ENCODE measurements at places on chromosomes 2 and 18. TPM values are rescaled to one million over a fixed set of nuclear protein-coding genes. Genes with fewer than 3 reads are reported as not detected.

DNA sequence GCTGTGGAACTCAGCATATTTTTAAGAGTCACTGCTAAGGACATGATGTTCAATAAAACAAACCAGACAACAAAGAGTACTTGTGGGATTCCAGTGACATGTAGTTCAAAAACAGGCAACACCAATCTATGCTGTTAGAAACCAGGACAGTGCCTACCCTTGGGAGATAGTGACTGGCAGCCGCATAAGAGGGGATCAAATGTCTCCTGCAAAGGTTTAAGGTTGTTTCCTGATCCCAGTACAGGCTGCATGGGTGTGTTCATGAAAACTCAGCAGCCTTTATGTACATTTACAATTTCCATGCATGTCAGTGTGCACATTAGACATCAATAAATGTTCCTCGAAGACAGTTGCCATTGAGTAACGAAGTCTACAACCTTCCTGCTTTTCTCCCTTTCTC, 183.8 kb downstream of the PID1 start:
- DNase-seq: no peak

DNA sequence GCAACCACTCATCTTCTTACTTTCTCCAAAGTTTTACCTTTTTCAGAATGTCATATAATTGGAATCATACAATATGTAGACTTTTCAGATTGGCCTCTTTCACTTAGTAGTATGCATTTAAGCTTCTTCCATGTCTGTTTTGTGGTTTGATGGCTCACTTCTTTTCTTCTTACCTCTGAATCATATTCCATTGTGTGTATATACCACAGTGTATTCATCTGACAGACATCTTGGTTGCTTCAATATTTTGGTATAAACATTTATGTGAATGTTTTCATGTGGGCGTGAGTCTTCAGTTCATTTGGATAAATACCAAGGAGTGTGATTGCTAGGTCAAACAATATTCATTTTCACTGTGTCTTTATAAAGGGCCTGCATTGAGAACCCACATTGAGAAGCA, 136.1 kb upstream of the NOSTRIN start:
- DNase-seq: no peak

DNA sequence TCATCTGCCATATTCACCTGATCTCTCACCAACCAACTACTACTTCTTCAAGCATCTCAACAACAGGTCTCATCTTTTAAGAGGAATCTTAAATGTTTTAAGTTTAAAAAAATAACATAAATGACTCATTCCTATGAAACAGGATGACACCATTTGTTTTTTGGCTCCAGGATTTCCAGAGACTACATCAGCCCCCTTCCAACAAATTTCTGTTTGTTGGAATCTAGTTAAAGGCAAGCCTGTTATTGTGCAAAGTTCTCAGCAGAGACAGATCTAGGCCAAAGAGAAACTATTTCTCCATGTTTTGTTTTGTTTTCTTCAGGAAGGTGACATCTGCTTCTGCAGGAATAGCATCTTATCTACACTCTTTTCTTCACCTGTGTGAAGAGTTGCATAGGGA, 204.8 kb upstream of the SH3BP4 start:
- no peak for DNase-seq

GRCh38 chr18:53261241-53261640, 921.2 kb downstream of the DCC start:
- no peak for DNase-seq

GRCh38 chr2:75041731-75042600, 83.5 kb downstream of the POLE4 start:
- DNase-seq: no peak

- DNase-seq: no peak
These were observed 40.2 kb upstream of the SKA1 start for GRCh38 chr18:50334546-50335152.

GRCh38 chr18:59916746-59917145, 16.9 kb downstream of the PMAIP1 start:
- DNase-seq: no peak

DNA sequence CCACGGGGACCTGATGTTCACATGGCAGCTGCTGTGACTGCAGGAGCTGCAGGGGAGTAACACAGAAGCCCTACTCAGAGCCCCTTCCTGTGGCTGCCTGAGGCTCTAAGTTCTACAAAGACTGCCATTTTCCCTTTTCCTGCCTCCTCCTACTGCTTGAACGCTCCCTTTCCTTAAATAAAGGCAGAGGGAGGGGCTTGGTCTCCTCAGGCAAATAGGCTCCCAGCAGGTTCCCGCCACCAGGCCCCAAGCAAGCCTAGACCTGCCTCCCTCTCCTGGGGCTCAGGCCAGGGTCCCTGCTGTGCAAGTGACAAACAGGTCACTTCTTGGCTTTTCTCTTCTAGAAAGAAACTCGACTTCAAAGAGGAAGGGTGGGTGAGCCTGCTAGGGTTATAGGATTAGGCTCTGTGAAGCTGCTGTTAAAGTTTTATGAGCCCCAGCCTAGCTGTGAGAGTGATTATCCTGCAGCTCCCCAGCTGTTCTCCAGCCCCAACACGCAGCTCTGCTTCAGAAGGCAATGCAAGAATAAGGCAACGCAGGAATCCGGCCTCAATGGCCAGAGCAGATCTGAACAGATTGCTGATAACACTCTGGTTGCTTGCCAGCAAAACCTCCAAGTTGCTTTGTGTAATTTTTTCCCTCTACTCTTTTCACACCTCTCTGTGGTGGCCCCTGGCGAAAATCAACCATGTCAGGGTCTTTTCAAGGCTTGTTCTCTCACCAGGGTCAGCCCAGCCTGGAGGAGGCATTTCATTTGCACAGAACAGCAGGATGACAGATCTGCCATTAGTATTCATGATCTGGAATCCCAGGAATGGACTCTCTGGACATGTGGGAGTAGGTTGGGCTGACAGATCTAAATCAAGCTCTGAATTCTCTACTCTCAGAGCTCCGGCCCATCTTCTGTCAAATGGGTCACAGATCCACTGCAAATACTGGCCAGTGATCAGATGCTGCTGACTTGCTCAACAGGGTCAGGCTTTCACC, 71.3 kb downstream of the MRO start:
- no peak for DNase-seq

- DNase-seq: no peak
These were observed 24.1 kb downstream of the ODC1 start for GRCh38 chr2:10424051-10424450.

DNA sequence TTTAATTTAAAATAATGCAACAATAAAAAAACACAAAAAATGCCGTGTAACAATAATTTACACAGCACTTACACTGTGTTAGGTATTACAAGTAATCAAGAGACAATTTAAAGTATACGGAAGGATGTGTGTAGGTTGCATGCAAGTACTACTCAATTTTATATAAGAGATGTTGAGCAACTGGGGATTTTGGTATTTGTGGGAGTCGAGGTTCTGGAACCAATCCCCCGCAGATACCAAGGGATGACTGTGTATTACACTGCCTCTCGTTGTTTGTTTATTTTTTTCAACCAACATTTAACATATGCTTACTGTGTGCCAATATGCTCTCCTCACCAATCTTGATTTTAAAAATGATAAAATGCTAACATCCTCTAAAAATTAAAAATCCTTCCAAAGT, 24.8 kb downstream of the MAP3K2 start:
- no peak for DNase-seq

GALNT14 gene
- not detected for total RNA-seq

CLHC1 gene
- total RNA-seq: 5.5 TPM

REG1B gene
- not detected for total RNA-seq

SERPINB3 gene
- not detected for total RNA-seq
